ENCODE measurements at places on chromosomes 12 and 14.

DNA sequence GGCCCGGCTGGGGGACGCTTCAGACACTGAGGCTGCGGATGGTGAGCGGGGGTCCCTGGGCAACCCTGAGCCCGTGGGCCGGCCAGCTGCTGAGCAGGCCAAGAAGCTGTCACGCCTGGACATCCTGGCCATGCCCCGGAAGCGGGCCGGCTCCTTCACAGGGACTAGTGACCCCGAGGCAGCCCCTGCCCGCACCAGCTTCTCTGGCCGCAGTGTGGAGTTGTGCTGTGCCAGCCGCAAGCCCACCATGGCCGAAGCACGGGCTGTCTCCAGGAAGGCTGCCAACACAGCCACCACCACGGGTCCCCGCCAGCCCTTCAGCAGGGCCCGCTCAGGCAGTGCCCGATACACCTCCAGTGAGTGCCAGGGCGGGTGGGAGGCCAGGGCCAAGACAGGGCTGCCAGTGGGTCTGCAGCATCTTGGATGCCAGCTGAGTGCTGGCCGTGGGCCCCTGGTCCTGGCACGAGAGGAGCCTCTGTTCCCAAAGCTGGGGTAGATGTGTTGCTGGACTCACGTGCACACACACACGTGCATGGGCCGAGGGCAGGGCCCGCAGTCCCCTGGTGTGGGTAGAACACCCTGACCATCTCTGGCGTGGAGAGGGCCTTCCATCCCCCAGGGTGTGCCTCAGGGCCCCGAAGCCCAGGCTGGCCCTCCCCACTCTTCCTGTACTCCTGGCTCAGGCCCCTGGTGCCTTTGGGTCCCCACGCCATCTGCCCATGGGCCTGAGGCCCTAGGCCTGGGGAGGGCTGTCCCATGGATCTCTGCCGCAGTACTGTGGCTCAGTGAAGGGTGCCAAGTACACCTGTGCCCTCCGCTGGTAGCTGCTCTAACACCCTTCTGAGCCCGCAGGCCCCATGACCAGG lies 22.8 kb downstream of the CEP170B start:
- H3K4me3 ChIP-seq = no peak overlapping the region
- no peaks in the 10 kb centered on the region for H3K27me3 ChIP-seq
- DNase-seq = no peak
- H3K4me1 ChIP-seq = peaks cover 4% of the 10 kb centered on the region
- peaks cover 12% of the 10 kb centered on the region for H3K36me3 ChIP-seq

GRCh38 chr12:42143452-42144157 lies 1.1 kb downstream of the GXYLT1 start:
- no peaks in the 10 kb centered on the region for H3K27me3 ChIP-seq
- no peak for DNase-seq
- peak overlapping the region; percentile 67 for H3K4me3 ChIP-seq

- no peaks in the 10 kb centered on the region for H3K4me1 ChIP-seq
- H3K27me3 ChIP-seq = no peaks in the 10 kb centered on the region
- H3K4me3 ChIP-seq = no peak overlapping the region
- no peaks in the 10 kb centered on the region for H3K36me3 ChIP-seq
Measured at GRCh38 chr14:20743556-20743955, 2.1 kb upstream of the EDDM3A start.

- H3K36me3 ChIP-seq = no peaks in the 10 kb centered on the region
- H3K4me1 ChIP-seq = peaks cover 36% of the 10 kb centered on the region
- H3K27me3 ChIP-seq = no peaks in the 10 kb centered on the region
- no peak overlapping the region for H3K4me3 ChIP-seq
- no peak for DNase-seq
- H3K27ac ChIP-seq = no peak overlapping the region
Measured at GRCh38 chr12:108625228-108625627, 8.5 kb downstream of the SELPLG start.

DNA sequence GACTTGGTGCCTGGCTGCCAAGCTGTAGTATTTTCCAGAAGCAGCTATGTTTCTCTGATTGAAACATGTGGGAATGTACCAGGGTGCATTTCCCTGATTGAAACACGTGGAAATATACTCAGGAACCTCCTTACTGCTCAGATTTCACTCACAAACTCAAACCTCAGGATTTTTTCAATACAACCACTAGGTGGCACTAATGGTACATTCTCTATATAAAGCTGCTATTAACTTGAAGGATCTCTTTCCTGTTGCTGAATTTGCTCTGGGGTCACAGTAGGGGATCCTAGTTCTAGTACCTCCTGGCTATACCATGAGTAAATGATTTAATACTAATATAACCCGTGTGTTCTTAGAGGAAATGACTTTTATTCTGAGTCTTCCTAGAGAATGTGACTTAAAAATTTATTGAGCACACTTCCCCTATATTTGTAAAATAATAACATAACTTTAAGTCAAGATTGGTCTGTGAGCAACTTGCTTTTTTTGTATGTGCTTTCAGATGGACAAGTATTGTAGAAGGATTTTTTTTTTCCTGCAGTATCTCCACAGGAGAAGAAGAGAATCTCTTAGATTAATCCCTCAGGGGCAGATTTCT lies 173.8 kb upstream of the MIS18BP1 start:
- H3K4me1 ChIP-seq = no peaks in the 10 kb centered on the region
- H3K27me3 ChIP-seq = no peaks in the 10 kb centered on the region
- DNase-seq = peak; percentile 39
- H3K27ac ChIP-seq = no peak overlapping the region
- H3K36me3 ChIP-seq = no peaks in the 10 kb centered on the region

DNA sequence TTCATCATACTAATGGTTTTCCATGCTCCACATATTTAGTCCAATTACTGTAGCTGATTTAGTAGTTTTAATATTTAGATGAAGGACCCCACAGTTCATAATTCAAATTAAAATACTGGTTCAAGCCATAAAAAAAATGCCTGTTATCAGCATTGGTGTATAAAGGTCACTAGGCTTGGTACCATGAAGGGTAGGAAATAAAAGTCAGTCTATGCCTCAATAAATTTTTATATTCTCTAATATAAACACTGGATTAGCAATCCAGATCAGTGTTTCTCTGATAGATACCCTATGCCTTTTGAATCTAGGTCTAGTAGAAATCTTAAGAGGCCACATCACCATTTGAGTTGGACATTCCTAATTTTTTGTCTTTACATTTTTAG lies 163.2 kb upstream of the HIF1A start:
- no peak overlapping the region for H3K27ac ChIP-seq
- no peaks in the 10 kb centered on the region for H3K27me3 ChIP-seq
- H3K36me3 ChIP-seq = no peaks in the 10 kb centered on the region
- no peak overlapping the region for H3K4me3 ChIP-seq
- H3K4me1 ChIP-seq = peaks cover 7% of the 10 kb centered on the region

- H3K36me3 ChIP-seq = peaks cover 31% of the 10 kb centered on the region
- peak; percentile 76 for DNase-seq
- H3K4me3 ChIP-seq = peak within 1 kb of the TSS; percentile 94
- peaks cover 9% of the 10 kb centered on the region for H3K27me3 ChIP-seq
Measured at GRCh38 chr12:55927588-55928502, at the start of gene PYM1. PYM1 (minus strand) TSS chr12:55927894; CDS start chr12:55927761, 133 bp downstream.

DNA sequence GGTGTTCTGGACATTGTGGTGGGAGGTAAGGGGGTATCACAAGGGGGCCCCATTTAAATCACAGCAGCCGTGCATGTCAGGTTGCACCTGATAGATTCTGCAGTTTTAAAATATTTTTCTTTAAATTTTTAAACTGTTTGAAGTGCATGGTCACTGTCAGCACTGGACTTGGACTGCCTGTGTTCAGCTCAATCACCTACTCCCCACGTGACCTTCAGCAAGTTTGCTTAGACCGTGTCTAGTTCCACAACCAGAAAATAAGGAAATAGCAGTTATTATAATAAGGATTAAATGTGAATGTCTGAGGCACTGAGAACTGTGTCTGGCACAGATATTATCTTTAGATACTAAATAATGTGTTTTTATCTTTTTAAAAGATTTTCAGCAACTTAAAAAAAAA lies 64.7 kb downstream of the ESR2 start:
- DNase-seq = no peak
- H3K27ac ChIP-seq = no peak overlapping the region
- H3K27me3 ChIP-seq = no peaks in the 10 kb centered on the region
- no peak overlapping the region for H3K4me3 ChIP-seq
- peaks cover 9% of the 10 kb centered on the region for H3K4me1 ChIP-seq
- H3K36me3 ChIP-seq = peaks cover 68% of the 10 kb centered on the region

DNA sequence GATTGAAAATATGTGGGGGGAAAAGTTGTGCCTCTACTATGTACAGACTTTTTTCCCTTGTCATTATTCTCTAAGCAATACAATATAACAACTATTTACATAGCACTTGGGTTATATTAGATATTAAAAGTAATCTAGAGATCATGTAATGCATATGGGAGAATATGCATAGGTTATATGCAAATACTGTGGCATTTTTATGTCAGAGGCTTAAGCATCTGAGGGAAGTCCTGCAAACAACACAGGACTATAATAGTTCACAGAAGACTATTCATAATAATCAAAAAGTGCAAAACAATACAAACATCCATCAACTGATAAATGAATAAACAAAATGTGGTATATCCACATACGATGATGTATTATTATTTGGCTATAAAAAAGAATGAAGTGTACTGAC lies 33.7 kb downstream of the YAF2 start:
- peaks cover 45% of the 10 kb centered on the region for H3K36me3 ChIP-seq
- H3K27me3 ChIP-seq = no peaks in the 10 kb centered on the region
- no peaks in the 10 kb centered on the region for H3K4me1 ChIP-seq
- H3K27ac ChIP-seq = no peak overlapping the region
- DNase-seq = no peak
- H3K4me3 ChIP-seq = no peak overlapping the region

- H3K27ac ChIP-seq = no peak overlapping the region
- no peaks in the 10 kb centered on the region for H3K36me3 ChIP-seq
- no peaks in the 10 kb centered on the region for H3K27me3 ChIP-seq
- H3K4me1 ChIP-seq = no peaks in the 10 kb centered on the region
- DNase-seq = no peak
- H3K4me3 ChIP-seq = no peak overlapping the region
Measured at GRCh38 chr14:66745078-66745477, 237.1 kb downstream of the GPHN start.

- no peaks in the 10 kb centered on the region for H3K36me3 ChIP-seq
- no peak overlapping the region for H3K4me3 ChIP-seq
- no peak overlapping the region for H3K27ac ChIP-seq
- peaks cover 5% of the 10 kb centered on the region for H3K4me1 ChIP-seq
Measured at GRCh38 chr14:92646952-92647796, 101.3 kb downstream of the LGMN start.

GRCh38 chr14:102532204-102532658 lies 22.7 kb upstream of the ANKRD9 start:
- H3K27ac ChIP-seq = no peak overlapping the region
- no peak overlapping the region for H3K4me3 ChIP-seq
- no peak for DNase-seq
- H3K36me3 ChIP-seq = no peaks in the 10 kb centered on the region
- H3K27me3 ChIP-seq = no peaks in the 10 kb centered on the region

DNA sequence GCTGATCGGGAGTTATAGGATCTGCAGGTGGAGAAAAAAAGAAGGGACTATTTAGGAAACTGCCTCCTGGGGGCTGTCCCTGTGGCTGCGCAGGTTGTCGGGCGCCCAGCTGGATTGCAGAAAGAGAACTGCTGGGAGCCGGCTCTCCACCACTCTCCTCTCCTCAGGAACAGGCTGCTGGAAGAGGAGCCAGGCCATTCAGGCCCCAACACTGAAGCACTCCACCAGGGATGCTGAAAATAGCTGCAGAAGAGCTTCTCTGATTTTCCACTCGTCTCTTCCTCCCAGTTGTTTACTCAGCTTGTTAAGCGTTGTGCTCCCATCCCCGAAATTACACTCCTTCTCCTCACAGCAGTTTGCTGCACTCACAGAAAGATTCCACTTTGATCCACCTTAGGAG lies 347.3 kb downstream of the GLT1D1 start:
- DNase-seq = no peak
- no peaks in the 10 kb centered on the region for H3K36me3 ChIP-seq
- no peaks in the 10 kb centered on the region for H3K4me1 ChIP-seq
- no peaks in the 10 kb centered on the region for H3K27me3 ChIP-seq
- H3K4me3 ChIP-seq = no peak overlapping the region

DNA sequence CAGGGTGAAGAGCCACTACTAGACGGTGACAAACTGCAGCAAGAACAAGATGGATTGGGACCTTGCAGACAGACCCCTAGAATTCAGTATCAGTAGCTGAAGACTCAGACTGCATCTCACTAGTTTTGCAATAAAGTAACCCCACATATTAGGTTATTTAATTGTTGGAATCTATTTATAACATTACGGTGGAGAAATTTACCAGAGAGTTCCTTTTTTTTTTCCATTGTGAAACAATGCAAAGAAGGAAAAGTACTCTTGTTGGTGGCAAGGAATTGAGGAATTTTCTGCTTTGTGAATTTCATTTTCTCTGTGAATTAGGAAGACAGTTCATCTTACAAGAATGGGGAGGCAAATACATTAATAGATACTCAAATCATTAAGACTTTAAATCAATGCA lies 185.7 kb upstream of the PPFIA2 start:
- H3K4me1 ChIP-seq = no peaks in the 10 kb centered on the region
- no peak for DNase-seq
- H3K36me3 ChIP-seq = no peaks in the 10 kb centered on the region
- H3K27me3 ChIP-seq = no peaks in the 10 kb centered on the region
- H3K4me3 ChIP-seq = no peak overlapping the region

DNA sequence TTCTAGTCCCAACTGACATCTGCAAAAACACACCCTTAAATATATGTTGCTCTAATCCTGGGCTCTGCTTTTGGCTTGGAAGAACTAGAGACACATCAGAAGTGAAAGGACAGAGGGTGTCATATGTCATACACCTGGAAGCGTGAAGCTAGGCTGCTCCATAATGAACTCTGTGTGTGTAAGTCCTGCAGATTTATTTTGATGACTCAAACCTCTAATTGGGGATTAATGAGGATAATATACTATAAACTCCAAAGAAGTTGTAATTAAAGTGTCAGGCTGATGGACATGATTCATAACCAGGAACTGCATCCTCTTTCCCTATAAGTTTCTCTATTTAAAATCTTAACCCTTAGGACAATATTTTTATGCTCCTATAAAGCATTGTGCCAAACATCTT lies 4.4 kb upstream of the KCNK10 start:
- no peak for DNase-seq
- H3K4me1 ChIP-seq = no peaks in the 10 kb centered on the region
- no peaks in the 10 kb centered on the region for H3K27me3 ChIP-seq
- no peaks in the 10 kb centered on the region for H3K36me3 ChIP-seq
- H3K4me3 ChIP-seq = no peak overlapping the region
- no peak overlapping the region for H3K27ac ChIP-seq

GRCh38 chr12:119728444-119728745 lies 60.5 kb downstream of the PRKAB1 start:
- no peak overlapping the region for H3K4me3 ChIP-seq
- no peak overlapping the region for H3K27ac ChIP-seq
- DNase-seq = no peak
- H3K27me3 ChIP-seq = no peaks in the 10 kb centered on the region
- no peaks in the 10 kb centered on the region for H3K4me1 ChIP-seq

DNA sequence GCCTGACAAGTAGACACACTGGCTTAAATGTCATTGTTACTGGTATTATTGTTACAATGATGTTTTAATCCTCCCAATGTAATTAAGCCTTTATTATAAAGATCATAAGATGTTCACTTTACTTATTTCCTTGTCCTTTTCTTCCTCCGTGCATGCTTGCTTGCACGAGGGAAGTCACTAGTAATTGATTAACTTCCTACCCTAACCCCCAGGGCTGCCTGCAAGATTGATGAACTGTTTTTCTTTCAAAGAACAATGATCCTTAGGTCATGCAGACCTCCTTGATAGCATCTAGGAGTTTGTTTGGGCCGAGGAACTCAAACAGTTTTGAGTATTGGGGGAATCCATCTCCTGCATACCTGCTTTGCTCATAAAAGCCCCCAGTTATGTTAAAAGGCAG lies 43.0 kb downstream of the GLRX5 start:
- no peaks in the 10 kb centered on the region for H3K27me3 ChIP-seq
- no peak overlapping the region for H3K27ac ChIP-seq
- no peak overlapping the region for H3K4me3 ChIP-seq
- no peak for DNase-seq

- H3K4me1 ChIP-seq = peaks cover 3% of the 10 kb centered on the region
- H3K27ac ChIP-seq = no peak overlapping the region
- no peak overlapping the region for H3K4me3 ChIP-seq
- H3K36me3 ChIP-seq = no peaks in the 10 kb centered on the region
Measured at GRCh38 chr14:58876608-58877007, 238.8 kb downstream of the DACT1 start.
